ENCODE measurements at places on chromosomes 4 and X.

- no peak for DNase-seq
Measured at GRCh38 chrX:127038065-127038464, 218.5 kb downstream of the PRR32 start.

GRCh38 chrX:14779580-14779979, 93.3 kb downstream of the FANCB start:
- no peak for DNase-seq

GRCh38 chrX:24443918-24444317, 21.2 kb upstream of the PDK3 start:
- no peak for DNase-seq

DNA sequence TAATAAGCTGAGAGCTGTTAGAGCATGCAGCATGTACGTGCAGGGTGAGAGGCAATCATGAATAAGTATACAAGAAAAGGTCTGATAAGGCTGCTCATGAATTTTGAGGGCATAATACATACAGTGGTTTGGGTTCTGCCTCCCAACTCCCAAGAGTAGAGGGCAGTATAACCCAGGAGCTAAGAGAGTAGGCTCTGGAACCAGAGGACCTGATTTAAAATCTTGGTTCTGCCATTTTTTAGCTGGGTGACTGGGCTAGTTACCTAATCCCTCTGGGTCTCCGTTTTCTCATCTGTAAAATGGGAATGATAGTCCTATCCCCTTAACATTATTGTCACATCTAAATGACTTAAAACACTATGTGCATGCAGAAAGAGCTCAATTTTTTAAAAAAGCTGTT, 85.3 kb downstream of the LNX1 start:
- DNase-seq = no peak
